ENCODE measurements at places on chromosomes 2 and 18. TPM values are rescaled to one million over a fixed set of nuclear protein-coding genes. Genes with fewer than 3 reads are reported as not detected.

CCBE1 gene
- 14.1 TPM for total RNA-seq

IL1R2 gene
- total RNA-seq = 46.7 TPM

FHOD3 gene
- 1.8 TPM for total RNA-seq

- no peaks in the 10 kb centered on the region for H3K27me3 ChIP-seq
- no peaks in the 10 kb centered on the region for H3K4me1 ChIP-seq
Observed at GRCh38 chr2:216101109-216101508, 8.0 kb upstream of the XRCC5 start.

DNA sequence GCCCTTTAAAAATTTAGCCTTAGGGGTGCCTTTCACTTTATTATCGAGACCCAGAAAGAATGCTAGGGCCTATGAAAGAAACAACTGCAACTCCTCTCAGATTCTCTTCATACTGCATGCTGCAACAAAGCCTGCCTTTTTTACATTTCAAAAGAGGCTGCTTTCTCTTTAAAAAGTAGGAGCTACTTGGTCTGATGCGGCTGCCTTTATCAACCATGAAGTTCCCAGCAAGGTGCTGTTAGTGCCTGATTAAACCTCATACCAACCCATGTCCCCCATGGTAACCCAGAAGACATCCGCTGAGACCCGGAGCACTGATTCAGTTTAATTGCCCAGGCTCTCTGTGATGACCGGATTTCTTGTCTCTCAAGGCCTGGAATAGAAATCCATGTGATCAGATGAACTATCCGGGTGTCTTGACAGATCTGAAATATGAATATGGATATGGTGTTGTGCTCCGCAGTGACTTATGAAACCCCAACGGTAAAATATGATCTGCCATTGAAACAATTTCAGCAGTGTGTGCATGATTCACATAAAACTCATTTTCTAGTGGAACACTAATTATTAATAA is 368.3 kb downstream of the ZNF521 start:
- no peaks in the 10 kb centered on the region for H3K4me1 ChIP-seq
- no peak overlapping the region for H3K4me3 ChIP-seq
- no peaks in the 10 kb centered on the region for H3K27me3 ChIP-seq
- H3K27ac ChIP-seq = no peak overlapping the region

GRCh38 chr2:36339607-36340218 is 15.9 kb upstream of the CRIM1 start:
- no peak overlapping the region for H3K27ac ChIP-seq
- H3K4me3 ChIP-seq = no peak overlapping the region
- H3K27me3 ChIP-seq = no peaks in the 10 kb centered on the region
- no peaks in the 10 kb centered on the region for H3K4me1 ChIP-seq
- H3K36me3 ChIP-seq = no peaks in the 10 kb centered on the region
